ENCODE measurements at places on chromosomes 2 and 18.
A peak's percentile ranks its signal among the peaks of the same experiment; 100 is the strongest.

- no peak for DNase-seq
Measured at GRCh38 chr2:120716641-120717585, 18.8 kb upstream of the GLI2 start.

DNA sequence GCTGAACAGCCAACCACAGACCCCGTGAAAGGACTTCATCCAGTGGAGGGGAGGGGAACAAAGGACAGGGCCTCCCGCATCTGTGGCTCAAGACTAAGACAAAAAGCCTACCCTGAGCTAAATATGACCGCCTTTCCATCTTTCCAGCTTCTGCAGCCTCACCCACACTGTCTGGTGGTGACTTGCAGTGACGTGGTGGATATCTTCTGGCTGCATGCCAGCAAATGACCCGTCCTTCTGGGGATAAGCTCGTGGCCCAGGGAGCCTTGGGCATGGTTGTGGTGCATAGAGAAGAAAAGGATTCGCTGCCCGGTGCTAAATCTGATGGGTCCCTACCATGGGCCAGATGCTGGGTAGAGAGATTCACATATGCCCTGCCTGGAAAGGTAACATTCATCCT lies 8.7 kb upstream of the NGEF start:
- no peak for DNase-seq

DNA sequence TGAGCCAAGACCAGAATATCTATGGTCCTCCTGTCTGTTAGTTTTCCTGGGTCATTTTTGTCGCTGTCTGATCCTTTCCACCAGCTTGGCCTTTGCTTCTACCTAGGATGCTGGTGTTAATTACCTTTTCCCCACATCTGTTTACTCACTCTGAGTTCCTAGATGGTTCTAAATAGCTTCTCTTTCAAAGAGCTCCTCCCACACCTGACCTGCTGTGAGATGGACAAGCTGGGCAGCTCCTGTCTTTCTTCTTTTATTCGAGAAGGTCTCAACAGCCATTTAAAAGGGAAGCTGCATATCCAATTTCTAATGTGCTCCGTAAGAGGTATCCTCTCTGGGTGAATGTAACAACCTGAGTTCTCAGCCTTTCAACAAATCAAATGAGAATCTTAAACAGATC lies 156.2 kb downstream of the HRH4 start:
- no peak for DNase-seq

DNA sequence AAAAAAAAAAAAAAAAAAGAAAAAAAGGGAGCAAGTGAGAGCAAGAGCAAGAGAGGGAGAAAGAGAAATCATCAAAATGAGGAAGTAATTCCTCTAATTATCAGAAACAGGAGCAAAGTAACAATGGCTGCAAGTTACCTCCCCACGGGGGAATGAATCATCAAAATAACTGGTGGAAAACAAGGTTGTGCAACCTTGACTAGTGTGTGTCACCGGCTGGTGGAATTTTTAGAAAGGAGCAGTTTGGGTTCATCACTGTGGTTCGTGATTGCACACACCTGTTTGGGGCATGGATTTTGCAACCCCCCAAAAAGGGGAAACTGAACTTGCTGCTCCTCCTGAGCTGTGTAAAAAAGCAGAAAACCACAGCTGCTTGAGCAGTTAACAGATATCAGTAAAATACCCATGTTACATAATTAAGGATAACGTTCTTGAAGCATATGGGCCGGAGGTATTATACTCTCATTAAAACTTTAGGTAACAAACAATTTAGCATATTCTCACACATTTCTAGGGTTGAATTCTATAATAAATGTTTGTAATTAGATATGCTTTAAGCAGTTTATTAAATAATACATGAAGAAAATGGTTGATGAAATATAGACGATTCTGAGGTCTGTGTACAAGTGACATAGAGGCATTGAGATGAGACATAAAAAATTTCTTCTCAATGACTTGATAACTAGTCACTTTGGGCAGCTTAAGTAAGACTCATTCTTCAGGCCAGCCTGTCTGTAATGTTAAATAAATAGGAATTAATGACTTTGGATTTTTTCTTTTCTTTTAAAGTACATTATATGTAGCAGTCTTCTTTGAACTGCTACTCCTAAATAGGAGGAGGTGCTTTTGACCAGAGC lies 184.2 kb upstream of the ZEB2 start:
- peak; percentile 99 for DNase-seq

- DNase-seq = no peak
Measured at GRCh38 chr18:8844721-8845148, 139.4 kb downstream of the MTCL1 start.

DNA sequence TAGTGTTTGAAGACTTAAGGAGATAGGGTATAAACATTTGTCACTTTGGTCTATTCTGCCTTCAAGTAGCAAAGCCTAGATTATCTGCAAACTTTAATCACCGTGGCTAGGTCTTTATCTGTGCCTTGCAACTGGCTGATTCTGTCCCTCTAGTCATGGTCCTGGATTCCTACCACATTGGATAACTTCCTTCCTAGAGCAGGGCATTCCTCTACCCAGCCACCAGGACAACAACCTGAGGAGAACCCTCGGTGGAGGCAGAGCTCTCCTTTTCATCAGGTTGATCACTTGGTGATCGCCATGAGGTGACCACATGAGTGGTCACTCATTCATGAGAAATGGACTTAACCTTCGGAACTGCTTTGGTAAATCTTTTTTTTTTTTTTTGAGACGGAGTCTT lies 25.3 kb upstream of the PTPRM start:
- DNase-seq = no peak

- no peak for DNase-seq
Measured at GRCh38 chr2:230144355-230144754, 75.4 kb downstream of the SP110 start.

GRCh38 chr2:144382849-144383248 lies 137.1 kb downstream of the ZEB2 start:
- peak; percentile 94 for DNase-seq

DNA sequence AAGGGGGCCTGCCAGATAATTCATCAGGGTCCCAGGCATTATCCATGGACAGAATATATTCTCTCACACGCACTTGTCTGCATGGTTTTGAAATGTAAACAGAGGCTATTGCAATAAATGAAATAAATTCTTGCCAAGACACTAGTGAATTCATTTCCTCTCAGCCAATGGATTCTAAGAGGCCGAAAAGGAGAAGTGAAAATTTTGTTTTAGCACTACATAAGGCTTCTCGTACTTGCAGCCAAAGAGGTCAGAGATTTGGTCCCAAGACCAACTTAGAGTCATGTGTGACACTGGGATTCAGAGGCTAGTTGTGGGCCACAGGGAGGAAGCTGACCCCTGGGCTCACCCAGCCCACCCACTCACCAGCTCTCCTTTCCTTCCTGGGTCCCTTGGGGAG lies 184.1 kb upstream of the GLI2 start:
- DNase-seq = peak; percentile 26

DNA sequence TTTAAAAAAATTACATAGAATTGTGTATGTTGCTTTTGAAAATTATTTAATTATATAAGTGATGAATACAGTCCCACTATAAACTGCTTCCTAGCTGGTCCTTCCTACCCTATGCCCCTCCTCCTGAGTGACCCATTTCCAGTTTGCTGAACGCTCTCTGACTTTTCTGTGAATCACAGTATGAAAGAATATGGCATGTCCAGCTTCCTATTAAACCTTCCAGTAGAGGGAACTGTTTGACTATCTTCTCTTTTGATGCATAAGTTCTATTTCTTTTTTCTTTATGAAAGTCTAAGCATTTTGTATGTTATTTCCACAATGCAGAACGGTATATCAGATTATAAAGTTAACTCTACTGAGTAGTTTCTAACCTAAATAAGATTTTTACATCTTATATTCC lies 41.3 kb downstream of the PSMG2 start:
- peak; percentile 83 for DNase-seq

- peak; percentile 57 for DNase-seq
Measured at GRCh38 chr2:172381275-172382027, 45.9 kb upstream of the ITGA6 start.

DNA sequence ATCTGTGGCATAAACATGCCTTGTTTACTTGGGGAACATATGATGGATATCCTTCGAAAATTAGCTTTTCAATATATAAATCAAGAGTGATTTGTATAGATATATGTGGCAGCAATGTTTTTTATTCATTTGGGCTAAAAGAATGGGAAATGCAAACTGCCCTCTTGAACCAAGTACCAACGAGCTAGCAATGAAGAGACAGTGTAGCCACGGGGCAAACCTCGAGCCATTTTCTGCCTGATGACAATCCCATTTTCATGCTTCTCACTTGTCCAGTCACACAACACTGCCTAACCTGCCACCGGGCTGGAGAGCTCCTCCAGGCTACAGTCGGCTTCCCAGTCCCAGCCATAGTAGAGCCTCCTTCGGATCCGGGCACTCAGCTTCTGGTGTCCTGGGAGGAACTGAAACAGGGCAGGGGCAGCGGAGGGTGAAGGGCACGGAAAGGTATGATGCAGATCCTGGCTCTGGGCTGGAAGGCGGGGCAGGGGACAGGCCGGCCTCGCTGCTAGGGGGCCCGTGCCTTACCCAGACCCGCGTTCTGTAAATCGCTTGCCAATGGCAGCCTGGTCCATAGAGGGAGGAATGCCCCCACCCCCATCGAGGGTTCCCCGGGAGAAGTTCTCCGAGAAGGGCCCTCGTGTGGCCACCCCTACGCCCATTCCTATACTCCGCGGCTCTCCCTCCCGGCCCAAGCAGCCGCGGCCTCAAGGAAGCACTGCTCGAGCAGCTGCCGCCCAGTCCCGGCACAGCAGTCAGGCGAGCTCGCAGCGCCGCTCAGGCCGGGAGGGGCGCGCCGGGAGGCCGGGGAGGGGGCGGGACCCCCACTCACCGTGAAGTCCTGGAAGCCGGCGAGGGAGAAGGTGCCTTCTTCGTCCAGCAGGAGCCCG lies 552 bp downstream of the CNPPD1 start:
- no peak for DNase-seq

- DNase-seq = no peak
Measured at GRCh38 chr18:48841381-48842258, 109.1 kb downstream of the SMAD7 start.

DNA sequence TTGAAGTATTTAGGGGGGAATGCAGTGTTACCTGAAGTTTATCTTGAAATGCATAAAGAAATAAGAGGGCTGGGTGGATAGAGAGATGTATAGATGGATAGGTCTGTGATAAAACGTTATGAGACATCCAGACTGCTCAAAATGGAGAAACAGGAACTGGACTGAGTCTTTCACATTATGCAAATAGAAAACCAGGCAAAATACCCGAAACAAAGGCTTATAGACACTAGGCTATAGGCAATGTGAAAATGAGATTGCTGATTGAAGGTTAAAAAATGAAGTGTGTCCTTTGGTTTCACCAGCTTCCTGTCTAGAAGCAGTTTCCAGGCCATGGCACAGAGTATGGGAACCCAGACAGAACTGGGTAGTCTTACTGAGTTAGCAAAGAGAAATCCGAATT lies 24.9 kb upstream of the SLC3A1 start:
- no peak for DNase-seq

GRCh38 chr2:5690286-5690685 lies 1.9 kb upstream of the SOX11 start:
- no peak for DNase-seq

GRCh38 chr2:18077704-18078103 lies 199.2 kb downstream of the KCNS3 start:
- DNase-seq = peak; percentile 91

DNA sequence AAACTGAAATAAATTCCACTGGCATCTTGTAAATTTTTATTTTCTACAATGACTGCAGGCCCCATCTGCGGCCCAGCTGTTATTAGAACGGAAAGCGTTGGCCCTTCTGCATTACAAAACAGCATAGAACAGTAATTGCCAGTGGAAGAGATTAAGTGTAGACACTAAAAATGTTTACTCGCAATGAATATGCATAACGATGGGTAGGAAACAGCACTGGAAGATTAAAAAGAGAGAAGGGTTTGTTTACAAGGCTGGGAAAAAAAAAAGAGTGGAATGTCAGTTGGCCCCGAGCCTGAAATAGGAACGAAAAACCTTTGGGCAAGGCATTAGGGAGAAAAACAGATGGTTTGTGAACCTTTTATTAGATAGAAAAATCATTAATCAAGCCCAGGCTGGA lies 275.9 kb upstream of the TCF4 start:
- no peak for DNase-seq

GRCh38 chr2:176126929-176127773 lies 2.4 kb upstream of the HOXD8 start:
- DNase-seq = peak; percentile 86

- DNase-seq = peak; percentile 75
Measured at GRCh38 chr2:55718165-55719008, 24.7 kb upstream of the PNPT1 start.

DNA sequence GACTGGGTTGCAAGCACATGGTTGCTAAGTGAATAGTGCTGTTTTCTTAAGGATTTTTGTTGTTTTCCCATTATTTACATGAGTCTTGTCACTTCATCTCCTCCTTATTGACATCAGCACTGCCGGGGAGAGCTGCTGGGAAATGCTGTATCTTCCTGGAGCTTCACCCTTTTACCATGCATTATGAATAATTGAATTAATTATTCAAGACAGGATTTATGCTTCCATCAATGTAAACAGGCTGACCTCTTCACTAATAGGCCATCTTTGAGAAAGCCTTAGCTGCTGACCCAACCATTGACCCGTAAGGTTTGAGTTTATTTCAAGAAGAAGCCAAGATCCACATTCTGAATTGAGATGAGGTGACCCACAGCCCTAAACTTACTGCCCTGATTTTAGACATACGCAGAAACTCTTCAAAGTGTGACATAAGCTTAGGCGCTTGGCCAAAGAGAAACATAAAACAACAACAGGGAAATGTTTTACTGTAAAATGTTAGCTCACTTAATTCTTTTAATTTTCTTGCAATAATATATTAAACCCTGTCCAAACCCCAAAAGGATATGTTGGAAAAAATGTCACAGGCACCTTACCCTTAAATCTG lies 365.5 kb upstream of the SYT4 start:
- DNase-seq = no peak

- peak; percentile 14 for DNase-seq
Measured at GRCh38 chr2:180985771-180986395, 5.5 kb downstream of the UBE2E3 start.

- DNase-seq = no peak
Measured at GRCh38 chr2:40201425-40201824, 250.5 kb downstream of the SLC8A1 start.

DNA sequence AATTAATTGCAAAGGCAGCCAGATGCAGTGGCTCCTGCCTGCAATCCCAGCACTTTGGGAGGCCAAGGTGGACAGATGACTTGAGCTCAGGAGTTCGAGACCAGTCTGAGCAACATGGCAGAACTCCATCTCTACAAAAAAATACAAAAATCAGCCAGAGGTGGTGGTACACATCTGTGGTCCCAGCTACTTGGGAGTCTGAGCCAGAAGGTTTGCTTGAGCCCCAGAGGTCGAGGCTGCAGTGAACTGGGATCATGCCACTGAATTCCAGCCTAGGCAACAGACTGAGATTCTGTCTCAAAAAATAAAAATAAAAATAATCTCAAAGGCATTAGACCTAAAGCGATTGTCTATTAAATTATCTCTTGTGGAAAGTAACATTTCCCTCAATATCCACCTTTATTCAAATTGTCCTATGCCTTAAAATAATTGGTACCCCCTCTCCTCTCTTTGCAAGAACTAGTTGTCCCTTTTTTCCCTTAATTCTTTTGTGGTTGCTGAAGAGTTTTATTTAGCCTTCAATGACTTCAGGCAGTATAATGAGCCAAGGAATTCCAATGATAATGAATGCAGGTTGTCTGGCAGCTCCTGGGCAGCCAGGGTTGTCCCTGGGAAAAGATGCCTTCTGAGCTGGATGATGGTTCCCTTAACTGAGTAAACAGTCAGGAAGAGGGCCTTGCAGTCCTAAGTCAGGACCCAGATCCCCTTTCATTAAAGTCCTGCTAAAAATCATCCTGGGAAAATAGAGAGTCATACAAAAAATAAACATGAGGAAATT lies 32.2 kb downstream of the GPR75 start:
- DNase-seq = no peak

Measured in common myeloid progenitor, CD34-positive (primary cell).